ENCODE measurements at places on chromosomes 13 and 19.

- no peak for DNase-seq
These were observed 514 bp upstream of the MCEMP1 start for GRCh38 chr19:7676376-7676775.

- no peak for DNase-seq
These were observed 196.8 kb downstream of the POSTN start for GRCh38 chr13:37401721-37402120.

GRCh38 chr13:44300895-44301638, 72.6 kb upstream of the SERP2 start:
- no peak for DNase-seq

DNA sequence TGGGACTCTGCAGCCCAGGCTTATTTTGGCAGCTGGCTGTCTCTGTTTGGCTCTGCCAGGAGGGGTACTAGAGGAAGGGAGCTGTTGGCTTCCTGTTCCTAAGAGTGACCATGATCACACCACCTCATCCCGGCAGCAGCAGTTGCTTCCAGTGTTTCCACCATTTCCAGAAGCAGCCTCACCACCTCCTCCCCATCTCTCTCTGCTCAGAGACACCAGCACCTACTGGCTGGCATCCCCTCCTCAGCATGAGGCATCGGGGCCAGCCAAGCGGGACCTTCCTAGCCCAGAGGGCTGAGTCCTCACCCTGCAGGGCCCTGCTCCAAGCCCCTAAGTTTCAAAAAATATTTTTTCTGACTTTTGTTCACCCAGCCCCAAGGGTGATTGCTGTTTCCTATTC, 59.0 kb downstream of the NUFIP1 start:
- DNase-seq = no peak

DNA sequence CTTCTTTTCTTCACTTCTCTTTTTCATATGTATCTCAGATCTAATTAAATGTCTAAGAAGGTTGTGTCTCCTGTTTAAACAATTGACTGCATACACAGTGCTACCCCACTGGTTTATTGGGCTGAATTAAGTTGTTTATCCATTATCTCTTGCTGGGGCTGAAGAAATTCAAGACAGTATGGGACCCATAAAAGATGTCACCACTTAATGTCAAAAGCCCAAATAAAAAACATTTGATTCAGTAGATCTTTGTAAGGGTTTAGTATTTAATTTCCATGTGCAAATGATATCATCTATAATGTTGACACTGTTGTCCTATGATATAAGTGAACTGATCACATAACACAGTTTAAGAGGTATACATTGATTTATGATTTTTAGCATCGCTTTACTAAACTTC, 1431.9 kb upstream of the PCDH20 start:
- no peak for DNase-seq

DNA sequence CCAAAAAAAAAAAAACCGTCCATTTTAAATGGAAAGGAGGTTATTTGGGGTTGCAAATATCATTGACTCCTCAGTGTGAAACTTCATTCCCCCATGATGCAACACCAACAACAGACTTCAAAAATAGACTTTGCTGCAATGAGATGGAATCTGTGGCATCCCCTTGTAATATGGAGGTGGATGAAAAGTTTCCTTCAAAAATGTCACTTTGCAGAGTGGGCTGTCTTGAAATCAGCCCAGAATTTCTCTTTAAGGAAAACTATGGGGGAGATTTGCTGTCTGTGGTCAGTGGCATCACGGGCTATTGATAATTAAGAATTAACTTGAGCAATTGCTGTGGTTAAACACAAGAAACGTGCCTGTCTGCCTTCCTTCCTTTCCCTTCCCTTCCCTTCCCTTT, 1.5 kb downstream of the GPR18 start:
- no peak for DNase-seq

DNA sequence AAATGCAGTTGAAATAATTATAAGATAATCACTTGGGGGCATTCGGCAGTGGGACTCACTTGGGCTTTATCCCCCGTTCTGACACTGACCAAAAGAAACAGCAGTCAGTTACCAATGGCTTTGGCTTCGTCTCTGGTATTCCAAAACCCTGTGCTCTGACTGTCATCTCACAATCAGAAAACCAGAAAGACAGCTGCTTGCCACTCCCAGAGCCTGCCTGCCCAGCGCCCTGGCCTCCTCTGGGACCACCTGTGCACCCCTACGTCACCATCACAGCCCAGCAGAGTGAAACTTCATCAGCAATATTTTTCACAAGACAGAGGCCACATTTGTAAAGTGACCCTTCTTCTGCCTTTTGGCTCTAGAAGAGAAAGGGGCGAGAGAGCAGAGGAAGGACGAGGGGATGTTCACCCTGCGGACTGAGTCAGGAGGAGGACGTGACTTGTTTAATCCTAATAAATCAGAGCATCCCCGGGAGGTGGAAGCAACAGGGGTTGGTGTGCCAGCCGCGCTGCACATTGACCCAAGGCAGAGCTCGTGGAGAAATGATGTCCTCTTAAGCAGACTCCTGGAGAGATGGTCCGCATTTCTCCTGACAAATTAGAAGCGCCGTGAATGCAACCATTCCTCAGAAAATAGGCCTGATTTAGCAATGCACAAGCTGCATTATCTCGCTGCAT, 397.8 kb upstream of the ZNF507 start:
- DNase-seq = no peak

GRCh38 chr13:71712988-71713653, 153.9 kb downstream of the DACH1 start:
- DNase-seq = no peak

DNA sequence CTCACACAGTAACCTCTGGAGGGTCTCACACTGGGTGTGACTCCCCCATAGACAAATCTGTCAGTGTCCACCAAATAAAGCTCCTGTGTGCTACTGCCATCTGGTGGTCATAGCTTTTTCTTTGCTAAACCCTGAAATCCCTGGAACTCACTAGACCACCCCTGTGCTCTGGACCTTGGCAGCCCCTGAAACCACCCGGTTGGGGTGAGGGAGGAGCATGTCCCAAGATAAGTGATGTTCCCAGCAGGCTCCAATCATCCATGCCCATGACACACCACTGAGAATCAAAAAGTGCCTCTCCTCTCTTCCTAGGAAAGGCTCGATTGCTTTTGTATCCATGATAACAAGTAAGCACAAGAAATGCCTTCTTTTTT, 6.5 kb upstream of the HSD17B14 start:
- DNase-seq = no peak

DNA sequence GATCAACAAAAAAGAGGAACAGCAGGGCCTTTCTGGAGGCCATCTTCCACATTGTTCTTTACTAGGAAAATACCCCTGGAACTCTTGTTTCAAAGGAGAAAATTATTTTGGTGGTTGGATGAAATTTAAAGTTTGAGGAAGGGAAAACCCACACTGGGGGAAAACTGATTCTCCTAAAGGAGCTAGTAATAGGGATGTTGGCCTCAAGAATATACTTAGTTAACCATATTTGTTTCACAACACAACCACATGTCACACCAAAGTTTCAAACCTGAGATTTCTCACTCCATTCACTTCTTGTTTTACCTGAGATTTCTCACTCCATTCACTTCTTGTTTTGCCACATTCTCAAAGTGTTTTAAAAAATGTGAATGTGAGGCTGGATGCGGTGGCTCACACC, 2.8 kb upstream of the EPSTI1 start:
- no peak for DNase-seq

DNA sequence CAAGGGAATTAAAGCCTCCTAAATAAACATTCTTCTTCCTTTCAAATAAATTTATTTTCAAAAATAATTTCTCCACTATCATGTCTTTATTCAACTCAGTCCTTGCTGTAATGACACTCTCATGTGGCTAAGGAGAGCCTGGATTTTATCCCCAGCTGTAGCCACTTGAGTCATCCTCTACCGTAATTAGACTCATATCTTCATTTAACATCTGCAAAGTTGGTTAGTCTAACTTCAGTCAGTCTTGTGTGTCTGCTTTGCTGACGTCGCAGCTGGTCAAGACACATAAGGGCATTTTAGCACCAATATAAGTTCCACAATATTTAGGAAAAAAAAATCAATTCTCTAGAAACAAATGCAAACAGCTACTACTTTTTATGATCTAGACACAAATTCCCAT, 776.4 kb upstream of the ATXN8OS start:
- DNase-seq = no peak

DNA sequence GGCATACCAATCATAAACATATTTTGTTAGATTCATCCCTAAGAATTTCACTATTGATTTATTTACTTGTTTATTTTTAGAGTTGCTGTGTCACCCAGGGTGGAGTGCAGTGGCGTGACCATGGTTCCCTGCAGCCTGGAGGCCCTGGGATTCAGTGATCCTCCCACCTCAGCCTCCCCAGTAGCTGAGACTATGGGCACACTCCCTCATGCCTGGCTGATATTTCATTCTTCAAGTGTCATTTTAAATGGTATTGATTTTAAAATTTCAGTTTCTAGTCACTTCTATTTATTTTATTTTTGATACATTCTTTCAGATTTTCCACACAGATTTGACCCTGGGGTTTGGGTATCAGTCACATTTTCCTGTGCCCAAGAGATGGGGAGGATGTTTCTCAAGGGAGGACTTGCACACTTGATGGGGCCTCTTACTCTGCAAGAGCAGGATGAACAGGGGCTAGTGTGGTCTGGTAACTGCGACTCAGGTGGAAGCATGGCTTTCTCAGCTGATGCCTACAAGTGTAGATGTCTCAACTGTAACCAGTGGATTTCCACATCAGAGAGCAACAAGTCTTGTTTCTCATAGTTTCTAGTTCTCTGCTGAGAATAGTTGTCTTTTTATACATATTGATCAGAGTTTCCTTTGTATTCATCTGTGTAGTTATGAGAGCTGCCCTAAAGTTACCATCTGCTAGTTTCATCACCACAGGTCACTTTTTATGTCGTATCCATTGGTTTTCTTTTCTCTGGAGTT, 40.2 kb downstream of the CCNE1 start:
- DNase-seq = no peak

- DNase-seq = no peak
These were observed 20.2 kb downstream of the DNAJC3 start for GRCh38 chr13:95697052-95697680.

- DNase-seq = no peak
These were observed 182.9 kb upstream of the RXFP2 start for GRCh38 chr13:31556376-31556775.

- no peak for DNase-seq
These were observed 151.5 kb downstream of the RGCC start for GRCh38 chr13:41608839-41609177.

DNA sequence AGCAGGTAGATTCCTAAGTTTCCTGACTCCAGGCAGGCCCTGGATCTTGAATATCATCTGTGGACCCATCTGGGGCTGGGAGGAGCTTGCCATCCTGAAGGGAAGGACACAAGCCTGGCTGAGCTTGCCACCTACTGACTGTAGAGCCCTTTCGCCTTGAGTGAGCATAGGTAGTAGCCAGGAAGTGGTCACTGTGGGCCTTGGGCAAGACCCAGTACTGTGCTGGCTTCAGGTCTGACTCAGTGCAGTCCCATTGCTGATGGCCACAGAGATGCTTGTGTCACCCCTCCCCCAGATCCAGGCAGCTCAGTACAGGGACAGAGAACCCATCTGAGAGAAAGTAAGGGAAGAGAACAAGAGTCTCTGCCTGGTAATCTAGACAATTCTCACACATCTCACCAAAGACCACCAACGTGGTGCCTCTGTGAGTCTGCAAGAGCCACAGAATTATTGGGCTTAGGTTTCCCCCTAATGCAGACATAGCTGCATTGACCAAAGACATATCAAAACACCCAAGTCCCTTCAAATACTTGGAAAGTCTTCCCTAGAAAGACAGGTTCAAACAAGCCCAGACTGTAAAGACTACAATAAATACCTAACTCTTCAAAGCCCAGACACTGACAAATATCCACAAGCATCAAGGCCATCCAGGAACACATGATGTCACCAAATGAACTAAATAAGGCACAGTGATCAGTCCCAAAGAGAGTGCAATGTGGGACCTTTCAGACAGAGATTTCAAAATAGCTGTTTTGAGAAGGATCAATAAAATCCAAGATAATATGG, 108.2 kb upstream of the WASF3 start:
- DNase-seq = no peak

DNA sequence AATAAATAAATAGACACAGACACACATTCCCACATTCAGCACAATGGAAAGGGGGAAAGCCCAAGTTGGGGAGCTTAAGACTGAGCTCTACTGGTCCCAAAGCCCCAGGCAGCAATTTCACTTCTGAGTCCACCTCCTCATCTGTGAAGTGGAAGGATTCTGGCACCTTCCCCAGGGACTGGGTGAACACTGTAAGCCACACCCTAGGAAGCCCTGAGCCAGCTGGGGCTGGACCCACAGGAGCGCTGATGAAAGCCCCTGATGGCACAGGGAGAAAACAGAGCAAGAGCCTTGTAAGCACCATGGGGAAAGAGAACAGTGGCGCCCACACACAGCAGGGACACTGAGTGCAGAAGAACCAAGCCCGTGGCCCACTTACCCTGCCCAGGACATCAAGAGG, 37.8 kb downstream of the EPS15L1 start:
- DNase-seq = no peak

DNA sequence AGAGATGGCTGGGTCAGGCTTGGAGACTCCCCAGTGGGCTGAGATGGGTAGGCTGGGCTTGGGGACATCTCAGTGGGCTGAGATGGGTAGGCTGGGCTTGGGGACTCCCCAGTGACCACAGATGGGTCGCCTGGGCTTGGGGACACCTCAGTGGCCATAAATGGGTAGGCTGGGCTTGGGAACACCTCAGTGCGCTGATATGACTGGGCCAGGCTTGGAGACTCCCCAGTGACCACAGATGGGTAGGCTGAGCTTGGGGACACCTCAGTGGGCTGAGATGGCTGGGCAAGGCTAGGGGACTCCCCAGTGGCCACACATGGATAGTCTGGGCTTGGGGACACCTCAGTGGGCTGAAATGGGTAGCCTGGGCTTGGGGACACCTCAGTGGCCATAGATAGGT, 12.8 kb downstream of the IQCN start:
- DNase-seq = no peak

DNA sequence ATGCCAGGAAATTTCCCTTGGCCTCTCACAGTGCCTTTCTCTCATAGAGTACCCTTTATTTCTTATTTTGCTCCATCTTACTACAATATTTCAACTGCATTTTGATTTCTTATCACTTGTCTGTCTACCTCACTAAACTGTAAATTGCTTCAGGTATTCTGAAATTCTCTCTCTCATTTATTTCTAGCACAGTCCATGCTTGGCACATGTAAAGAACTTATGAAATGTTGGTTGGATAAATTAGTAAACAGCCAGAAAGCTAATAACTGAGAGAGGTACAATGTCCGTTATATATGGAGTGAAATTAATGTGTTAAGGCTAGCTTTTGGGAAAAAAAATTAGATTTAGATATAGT, 138.3 kb upstream of the RFC3 start:
- no peak for DNase-seq

DNA sequence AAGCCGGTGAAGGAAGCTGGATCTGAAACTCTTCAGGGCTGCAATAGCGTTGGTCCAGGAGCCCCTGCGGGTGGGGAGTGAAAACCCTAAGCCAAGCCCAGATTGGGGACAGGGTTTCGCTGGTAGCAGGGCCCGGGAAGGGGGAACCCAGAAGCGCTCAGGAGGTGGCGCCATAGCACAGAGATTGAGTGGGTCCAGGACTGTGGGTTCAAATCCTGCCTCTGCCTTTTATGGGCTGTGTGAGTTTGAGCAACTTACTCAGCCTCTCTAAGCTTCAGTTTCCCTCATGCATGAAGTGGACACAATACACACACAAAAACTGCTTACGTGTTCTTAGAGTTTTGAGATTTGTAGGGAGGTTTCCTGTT, 8.3 kb upstream of the SYCN start:
- DNase-seq = peak; percentile 71

All from Right ventricle myocardium inferior (tissue), 1 donor.